AG04449 (cell line): ENCODE measurements at places on chromosomes 6 and 20.

GRCh38 chr6:30443657-30444450, 45.5 kb upstream of the HLA-E start:
- DNase-seq: no peak

GRCh38 chr6:169082093-169082492, 171.6 kb downstream of the THBS2 start:
- DNase-seq: no peak

GRCh38 chr20:62832212-62832922, 15.5 kb downstream of the COL9A3 start:
- no peak for DNase-seq

- no peak for DNase-seq
Measured at GRCh38 chr6:22313796-22314195, 17.0 kb upstream of the PRL start.

- no peak for DNase-seq
Measured at GRCh38 chr6:12546410-12547002, 170.1 kb upstream of the PHACTR1 start.

DNA sequence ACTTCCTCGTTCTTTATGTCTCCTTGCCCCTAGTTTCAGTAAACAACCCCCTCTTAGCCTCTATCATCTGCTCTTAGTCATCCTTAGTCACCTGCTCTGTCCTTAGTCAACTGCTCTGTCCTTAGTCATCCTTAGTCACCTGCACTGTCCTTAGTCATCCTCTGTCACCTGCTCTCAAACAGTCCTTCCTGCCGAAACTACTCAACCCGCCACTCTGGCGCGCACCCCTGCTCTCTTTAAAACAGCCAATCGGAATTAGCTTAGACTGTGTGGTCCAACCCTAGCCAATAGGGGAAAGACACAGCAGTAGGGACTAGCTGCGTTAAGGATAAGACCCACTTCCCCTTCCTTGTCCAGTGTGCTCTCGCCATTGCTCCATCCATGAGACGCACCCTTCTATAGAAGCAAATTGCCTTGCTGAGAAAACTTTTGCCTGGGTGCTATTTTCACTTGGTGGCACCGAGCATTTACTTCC, 73.9 kb downstream of the BACH2 start:
- no peak for DNase-seq

- DNase-seq: no peak
Measured at GRCh38 chr6:143337201-143337949, 113.1 kb downstream of the ADAT2 start.

DNA sequence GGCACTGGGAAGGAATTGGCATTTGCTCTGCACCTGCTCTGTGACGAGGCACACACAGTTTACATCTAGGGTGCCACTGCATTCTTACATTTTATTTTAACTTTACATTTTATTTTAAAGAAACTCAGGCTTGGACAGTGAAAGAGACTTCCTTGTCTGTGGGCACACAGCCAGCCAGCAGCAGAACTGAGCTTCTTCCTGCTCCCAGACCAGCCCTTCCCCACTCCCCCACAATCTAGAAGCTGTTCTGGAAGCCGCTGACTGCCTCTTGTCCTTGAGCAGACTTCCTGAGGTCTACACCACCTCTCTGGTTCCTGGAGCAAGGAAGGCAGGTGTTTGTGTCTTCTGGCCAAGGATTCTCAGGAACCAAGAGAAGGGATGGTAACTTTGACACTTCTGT, 27.9 kb upstream of the CD93 start:
- no peak for DNase-seq

DNA sequence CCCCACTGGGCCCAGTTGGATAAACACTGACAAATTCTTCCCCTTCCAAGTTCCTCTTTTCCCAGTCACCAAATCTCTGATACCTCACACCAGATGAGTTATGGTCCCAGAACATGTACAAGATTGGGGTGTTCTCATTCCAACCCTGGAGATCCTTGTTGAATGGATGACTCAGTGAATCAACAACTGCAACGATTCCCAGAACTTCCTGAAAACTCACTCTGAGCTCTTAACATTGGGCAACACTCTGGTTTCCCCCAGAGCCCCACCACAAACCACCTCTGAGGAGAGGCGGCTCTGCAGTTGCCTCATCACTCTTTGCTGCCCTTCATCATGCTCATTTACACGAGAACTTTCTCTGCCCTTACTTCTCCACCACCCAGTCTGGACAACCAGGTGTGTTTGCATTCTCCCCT, 115.2 kb downstream of the MRPL14 start:
- DNase-seq: peak; percentile 99

GRCh38 chr20:31559704-31560093, 45.4 kb upstream of the ID1 start:
- DNase-seq: no peak

DNA sequence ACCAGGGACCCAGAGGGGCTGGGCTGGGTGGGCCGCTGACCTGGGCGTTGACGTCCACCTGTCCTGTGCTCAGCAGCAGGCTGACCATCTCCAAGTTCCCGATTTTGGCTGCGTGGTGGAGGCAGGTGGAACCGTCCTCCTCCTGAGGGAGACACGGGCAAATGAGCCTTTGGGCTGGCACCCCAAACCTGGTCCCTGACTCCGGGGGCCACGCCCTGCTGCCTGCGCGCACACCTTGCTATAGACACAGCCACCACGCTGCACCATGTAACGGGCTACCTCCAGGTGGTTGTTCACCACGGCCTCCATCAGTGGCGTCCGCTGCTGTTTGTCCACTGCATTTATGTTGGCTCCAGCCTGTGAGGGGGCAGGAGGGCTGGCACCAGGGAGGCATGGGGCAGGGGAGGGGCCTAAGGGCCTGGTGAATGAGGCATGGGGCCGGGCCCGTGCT, 7.8 kb upstream of the SLC44A4 start:
- DNase-seq: no peak

GRCh38 chr20:20363799-20364592, 3.9 kb upstream of the INSM1 start:
- DNase-seq: no peak

DNA sequence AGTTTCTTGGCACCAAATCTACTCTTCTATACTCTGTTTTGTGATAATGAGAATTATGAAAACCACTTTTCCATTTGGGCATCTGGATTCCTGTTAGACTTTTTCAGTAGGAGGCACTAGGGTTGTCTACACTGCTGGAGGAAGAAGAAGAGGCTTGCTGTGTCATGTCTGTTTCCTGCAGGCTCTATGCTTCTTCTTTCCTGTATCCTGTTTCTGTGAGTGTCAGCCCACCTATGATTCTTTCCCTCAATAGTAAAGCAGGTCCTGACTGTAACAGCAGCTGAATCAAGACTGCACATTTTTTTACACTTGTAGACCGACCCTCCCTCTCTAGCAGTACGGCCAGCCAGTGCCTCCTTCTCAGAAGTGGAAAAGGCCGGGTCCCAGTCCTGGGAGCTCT, 603.9 kb downstream of the HDGFL1 start:
- no peak for DNase-seq

DNA sequence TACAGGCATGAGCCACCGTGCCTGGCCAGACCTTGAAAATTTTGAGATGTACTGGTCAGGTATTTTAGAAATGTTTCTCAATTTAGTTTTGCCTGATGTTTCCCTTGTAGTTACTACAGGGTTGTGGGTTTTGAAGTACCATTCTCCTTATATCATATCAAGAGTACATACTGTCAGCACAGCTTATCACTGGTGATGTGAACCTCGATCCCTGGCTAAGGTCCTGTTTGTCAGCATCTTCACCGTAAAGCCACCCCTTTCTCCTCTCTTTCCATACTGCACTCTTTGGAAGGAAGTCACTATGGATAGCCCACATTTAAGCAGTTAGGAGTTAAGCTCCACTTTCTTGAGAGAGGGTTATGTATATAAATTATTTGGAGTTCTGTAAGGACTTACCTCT, 27.8 kb downstream of the PHACTR2 start:
- DNase-seq: no peak

DNA sequence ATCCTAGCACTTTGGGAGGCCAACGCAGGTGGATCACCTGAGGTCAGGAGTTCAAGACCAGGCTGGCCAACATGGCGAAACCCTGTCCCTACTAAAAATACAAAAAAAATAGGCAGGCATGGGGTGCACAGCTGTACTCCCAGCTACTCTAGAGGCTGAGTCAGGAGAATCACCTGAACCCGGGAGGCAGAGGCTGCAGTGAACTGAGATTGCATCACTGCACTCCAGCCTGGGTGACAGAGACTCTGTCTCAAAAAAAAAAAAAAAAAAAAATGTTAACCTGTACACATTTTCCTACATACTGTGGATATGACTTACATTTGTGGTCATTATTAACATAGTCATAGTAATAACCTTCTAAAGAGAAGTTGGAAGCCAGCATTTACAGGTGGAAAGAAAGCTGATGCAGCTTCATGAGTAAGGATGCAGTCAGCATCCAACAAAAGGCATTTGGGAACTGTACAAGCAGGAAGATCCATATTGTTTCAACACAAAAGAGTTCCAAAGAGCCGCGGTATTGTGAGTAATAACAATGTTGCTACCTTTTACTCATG, 186.2 kb downstream of the GPX5 start:
- no peak for DNase-seq

- DNase-seq: no peak
Measured at GRCh38 chr6:149384464-149384863, 15.6 kb upstream of the SUMO4 start.

GRCh38 chr20:19212469-19212815, at the start of gene SLC24A3:
SLC24A3 (plus strand) TSS chr20:19212642.
- DNase-seq: no peak

DNA sequence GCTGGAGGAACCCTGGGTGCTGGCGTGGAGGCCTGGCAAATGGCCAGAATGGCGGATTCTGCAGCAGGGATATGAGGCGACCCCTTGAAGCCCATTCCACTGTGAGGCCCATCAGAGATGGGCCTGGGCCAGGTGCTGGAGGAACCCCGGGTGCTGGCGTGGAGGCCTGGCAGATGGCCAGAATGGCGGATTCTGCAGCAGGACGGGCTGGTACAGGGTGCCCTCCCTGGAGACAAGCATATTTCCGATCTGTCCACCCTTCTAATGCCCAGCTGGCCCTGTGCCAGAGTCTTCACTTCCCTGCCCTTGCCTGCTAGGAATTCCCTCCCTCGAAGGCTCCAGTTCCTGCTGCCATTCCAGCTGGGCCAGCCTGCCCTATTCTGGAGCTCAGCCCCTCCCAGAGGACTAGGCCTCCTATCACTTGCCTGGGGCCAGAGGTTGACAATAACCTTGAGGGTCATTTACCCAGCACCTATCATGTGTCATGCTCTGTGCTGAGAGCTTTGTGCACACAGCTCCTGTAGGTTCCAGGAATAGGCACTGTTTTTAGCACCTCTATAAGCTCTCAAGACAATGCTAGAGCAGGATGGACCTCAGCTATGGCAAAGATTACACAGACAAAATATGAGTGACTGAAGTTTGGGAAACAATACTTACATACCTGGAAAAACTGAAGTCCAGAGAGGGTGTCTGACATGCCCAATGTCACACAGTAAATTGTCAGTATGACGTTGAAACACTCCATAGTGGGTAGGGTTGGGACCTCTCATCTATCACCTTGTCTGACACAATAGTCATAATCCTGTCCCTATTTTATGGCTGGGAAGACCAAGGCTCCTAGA, 21.4 kb downstream of the SUN5 start:
- DNase-seq: no peak

DNA sequence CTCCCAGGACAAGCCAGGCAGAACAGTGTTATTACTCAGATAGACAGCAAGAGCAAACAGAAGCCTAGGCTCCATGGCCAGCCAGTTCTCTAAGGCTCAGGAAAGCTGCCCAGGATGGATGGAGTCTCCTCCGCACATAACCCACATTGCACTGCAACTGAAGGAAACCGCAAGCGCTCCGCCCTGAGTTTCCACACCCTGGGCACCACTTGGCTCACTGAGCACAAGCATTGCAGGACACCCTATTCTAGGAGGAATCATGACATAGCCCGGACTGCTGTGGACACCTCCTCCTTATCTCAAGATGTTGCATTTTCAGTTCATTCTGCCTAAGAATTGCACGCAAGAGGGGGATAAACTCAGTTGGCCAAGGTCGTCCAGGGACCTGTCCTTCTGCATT, 42.9 kb downstream of the LINC00237 start:
- no peak for DNase-seq

DNA sequence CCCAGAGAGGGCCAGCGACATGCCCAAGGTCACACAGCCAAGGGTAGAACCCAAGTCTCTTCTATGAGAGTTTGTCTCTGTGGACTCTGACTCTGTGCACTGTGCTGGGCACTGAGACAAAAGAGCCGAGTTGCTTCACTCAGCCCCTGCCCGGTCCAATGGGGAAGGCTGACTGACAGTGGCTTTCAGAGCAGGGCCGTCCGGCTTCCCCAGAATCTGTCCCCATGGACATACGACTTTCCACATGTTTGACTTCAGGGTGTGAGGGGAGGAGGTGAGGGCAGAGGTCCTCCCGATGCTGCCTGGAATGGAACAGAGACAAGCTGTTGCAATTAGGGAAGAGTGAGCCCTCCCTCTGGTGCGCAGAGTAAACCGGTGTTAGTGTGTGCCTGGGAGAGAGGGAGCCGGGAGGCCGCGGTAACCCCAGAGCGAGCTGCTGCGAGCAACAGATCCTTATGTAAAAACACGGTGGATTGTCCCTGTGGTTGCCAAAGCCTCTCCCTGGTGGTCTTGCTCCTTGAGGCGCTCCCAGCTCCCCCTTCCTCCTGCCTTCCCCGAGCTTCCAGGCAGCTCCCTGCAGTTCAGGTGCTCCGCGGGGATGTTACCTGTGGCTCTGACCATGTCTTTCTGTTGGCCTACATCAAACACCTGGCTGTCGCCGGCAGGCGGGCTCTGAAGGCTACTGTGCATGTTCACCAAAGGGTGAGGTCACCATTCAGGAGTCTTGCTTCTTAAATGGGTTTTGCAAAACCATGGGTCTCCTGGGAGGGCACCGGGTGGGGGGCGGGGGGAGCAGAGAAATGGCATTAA, 672 bp downstream of the SIRPA start:
- DNase-seq: no peak

GRCh38 chr6:103516336-103516735, 1343.4 kb downstream of the HACE1 start:
- no peak for DNase-seq

DNA sequence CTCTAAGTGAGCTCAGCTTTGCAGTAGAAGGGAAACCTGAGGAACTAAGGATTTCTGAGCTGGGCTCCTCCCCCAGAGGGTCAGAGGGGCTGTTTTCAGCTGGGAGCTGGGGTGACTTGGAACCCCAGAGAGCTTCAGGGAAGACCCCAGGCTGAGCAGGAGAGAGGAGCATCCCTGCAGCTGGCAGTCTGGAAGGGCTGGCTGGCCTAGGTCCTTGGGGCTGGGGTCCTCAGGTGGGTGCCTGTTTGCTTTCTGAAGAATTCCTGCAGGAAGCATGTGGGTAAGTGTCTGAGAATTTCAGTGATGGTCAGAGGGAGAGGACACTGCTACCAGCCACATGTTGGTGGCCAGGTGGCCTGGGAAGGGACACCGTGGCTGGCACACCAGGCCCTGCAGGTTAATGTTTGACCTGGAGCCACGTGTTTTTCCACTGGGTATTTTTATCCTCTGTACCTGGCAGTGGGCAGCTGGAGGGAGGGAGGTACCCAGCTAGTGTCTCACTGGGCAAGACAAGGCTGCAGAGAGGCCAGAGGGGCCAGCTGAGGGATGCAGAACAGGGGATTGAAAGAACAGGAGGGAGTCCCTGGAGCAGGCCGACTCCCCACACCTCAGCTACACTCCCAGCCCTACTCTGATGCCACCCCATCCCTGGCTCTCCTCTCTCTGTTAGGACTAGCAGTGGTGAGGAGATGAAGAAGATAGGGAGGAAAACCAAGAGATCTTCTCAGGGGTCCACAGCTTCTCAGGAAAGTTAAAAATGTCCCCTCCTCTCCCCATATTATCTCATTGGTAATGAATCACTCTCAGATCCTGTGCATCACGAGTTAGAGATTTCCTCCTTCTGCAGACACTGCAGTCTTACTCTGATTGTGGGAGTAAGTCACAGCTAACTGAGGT, 143.6 kb downstream of the VEGFA start:
- no peak for DNase-seq
